T-helper 9 cell (primary cell): ENCODE measurements at places on chromosomes 6 and 20.

GRCh38 chr6:116682334-116682712, 1.3 kb downstream of the KPNA5 start:
- DNase-seq, result no peak

GRCh38 chr6:121158438-121158837, 175.8 kb downstream of the TBC1D32 start:
- no peak for DNase-seq

GRCh38 chr6:3277251-3277650, 18.5 kb downstream of the PSMG4 start:
- no peak for DNase-seq

GRCh38 chr6:123489589-123489988, 147.2 kb downstream of the TRDN start:
- DNase-seq, result no peak

DNA sequence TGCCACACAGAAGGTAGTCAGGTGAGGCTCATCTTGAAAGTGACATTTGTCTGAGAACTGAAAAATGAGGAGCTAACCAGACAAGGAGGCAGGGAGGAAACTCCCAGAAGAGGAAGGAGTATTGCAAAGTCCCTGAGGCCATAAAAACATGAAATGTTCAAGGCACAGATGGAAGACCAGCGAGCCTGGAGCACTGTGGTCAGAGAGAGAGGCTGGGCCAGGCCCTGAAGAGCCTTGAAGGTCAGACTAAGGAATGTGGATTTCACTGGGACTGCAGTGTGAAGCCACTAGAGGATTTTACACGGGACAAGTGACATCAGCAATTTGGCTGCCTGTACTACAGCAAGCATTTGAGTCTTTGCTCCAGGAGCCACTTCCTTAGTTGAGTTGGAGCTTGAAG, 21.1 kb upstream of the TMEM181 start:
- no peak for DNase-seq

DNA sequence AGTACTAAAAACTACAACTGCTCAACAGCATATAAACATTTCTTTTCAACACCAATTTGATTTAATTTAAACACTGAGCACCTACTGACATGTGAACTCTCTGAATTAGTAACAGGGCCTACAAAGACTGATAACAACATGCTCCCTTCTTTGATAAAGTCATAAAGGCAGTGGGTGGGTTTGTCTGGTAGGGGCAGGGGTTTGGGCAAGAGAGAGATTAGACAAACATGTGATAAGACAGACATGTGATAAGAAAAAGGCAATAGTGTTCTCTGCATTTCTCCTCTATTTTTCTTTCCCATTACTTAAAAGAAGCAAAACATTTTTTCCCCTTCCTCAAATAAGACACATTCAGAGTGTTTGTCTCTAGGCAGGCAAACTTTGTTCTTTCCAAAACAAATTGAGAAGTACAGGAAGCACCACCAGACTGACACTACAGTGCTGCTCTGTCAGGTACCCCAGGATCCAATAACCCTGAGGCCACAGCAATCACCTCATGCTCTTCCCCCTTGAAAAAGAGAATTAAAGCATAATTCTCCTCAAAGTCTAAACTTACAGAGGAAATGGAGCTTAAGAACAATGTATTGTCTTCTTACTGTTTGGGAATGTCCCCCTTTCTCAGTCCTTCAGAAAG, 11.9 kb downstream of the C6orf52 start:
- no peak for DNase-seq

DNA sequence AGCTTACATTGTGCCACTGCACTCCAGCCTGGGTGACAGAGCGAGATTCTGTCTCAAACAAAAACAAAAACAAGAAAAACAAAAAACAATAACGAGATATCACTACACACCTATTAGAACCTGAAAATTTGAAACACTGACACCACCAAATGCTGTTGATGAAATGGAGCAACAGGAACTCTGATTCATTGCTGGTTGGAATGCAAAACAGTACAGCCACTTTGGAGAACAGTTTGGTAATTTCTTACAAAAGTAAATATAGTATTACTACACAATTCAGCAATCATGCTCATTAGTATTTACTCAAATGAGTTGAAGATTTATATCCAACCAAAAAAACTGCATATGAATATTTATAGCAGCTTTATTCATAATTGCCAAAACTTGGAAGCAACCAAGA, 135.8 kb upstream of the AKIRIN2 start:
- DNase-seq, result no peak

- DNase-seq, result no peak
Observed at GRCh38 chr20:63268671-63269439, 3.8 kb upstream of the ARFGAP1 start.

- DNase-seq, result no peak
Observed at GRCh38 chr6:36570264-36570663, 23.0 kb upstream of the STK38 start.

GRCh38 chr6:166683477-166683876, 56.4 kb upstream of the RPS6KA2 start:
- DNase-seq, result no peak

DNA sequence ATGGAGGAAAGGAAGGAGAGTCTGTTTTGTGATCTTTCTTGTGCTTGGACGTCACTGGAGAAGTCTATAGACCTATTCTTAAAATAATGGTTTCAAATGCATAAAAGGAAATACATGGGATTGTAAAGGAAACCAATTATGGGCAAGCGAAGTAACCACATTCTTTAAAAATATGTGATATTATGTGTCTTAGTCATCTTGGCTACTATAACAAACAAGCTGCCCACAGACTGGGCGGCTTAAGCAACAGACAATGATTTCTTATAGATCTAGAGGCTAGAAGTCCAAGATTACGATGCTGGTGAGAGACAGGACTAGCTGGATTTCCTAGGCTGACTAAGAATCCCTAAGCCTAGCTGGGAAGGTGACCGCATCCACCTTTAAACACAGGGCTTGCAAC, 49.4 kb upstream of the CD83 start:
- no peak for DNase-seq

- DNase-seq, result no peak
Observed at GRCh38 chr6:42942444-42942843, 13.2 kb downstream of the CNPY3 start.

- no peak for DNase-seq
Observed at GRCh38 chr6:138206862-138207261, 11.4 kb downstream of the PBOV1 start.

- no peak for DNase-seq
Observed at GRCh38 chr6:37547564-37548061, 47.9 kb upstream of the CCDC167 start.

GRCh38 chr6:53189554-53189953, 40.9 kb upstream of the GCM1 start:
- no peak for DNase-seq

- no peak for DNase-seq
Observed at GRCh38 chr6:43910638-43911353, 140.8 kb downstream of the VEGFA start.

DNA sequence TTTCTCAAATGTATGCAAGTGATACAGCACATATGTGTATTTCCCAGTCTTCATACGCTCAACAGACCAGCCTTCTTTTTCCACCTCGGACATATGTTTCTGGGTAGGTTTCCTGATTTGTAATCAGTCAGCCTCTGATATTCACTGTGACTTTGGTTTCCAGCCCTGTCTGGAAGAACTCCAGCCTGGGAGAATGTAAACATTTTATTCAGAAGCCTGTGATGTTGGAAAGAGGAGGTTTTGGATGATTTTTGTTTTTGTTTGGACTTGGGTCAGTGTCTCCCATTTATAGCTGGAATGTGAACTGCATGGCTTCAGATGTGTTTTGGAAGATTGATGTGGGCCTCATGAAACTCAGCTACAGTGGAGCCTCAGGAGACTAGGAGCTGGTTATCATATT, 172.2 kb upstream of the CENPW start:
- no peak for DNase-seq

DNA sequence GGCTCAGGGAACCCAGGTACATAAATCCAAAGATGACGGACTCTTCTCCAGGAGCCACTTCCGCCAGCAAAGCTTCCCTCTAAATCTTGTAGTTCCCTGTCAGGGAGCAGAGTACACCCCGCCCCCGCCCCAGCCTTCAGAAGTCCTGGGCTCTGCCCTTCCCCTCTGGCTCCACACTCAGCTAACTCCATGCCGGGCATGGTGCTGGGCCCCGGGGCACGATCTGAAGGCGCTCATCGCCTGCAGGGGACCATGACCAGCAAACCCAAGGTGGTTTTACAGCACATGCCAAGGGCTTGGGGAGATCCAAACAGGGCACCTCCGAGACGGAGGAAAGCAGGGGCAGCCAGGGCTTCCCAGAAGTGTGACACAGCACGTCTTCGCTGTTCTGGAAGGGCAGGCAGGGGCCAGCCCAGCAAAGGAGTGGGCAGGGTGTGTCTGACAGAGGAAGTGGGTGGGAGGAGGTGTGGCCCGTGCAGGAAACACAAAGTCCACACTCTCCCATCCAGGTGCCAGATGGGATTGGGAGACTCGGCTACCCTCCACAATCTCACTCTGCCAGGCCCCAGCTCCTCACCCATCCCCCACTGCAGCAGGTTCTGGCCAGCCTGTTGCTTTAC, 41.6 kb upstream of the SLC22A2 start:
- no peak for DNase-seq

DNA sequence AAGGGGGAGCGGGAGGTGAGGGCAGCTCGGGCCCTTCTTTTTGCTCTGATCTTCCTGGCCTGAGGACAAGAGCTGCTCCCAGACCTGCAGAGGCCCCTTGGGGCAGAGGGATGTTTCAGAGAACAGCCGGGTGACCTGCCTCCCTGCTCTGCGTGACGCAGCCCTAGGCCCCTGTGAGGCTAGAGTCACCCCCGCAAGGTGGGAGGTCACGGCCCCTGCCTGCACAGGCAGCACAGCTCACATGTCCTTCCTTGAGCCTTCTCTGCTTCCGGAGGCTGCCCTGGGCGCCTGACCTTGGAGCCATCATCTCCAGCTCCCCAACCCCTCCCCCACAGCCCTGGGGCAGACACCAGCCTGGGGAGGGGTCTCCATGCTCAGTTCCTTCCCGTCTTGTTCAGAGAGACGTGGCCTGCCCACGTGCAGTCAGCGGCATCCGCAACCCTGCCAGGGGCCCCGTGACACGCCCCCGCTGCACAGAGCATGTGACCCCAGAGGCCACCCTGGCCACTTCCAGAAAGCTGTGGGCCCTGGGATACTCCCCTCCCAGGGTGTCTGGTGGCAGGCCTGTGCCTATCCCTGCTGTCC, at the start of gene BIRC7:
BIRC7 (plus strand) TSS at position 507 of the 585 bp plus-strand sequence. CDS start 192 bp downstream, outside the sequence.
- no peak for DNase-seq

DNA sequence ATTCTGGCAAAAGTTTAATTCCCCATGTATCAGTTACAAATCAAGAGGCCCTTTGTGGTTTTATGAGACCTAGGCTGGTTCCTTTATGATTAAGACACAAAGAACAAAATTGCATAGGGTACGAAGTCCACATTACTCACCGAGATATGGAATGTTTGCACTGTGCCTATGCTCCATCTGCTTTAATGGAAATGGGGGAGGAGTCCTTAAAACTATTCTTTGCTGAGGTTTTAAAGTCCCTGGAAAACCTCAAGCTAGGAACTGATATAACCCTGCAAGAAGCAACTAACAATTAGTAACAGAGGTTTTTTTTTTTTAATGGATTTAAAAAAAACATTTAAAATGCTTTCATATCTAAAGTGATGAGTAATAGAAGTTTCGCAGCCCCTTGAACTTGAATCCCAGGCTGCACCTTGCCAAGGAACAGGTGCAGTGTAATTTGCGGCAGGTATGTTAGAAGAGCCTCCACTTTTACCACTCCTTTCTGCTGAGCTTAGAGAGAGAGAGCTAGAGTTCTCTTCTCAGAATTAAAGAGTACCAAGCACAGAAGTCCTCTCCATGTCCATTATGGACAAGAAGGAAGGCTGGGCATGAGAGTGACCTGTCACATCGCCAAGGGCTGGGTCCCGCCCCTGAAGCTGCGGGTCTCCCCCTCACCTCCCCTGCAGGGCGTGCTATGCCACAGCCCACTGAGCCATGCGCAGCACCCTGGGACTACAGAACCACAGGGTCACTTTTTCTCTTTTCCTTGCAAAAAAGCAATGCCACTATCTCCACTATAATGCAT, 2.3 kb downstream of the SERPINB1 start:
- no peak for DNase-seq

DNA sequence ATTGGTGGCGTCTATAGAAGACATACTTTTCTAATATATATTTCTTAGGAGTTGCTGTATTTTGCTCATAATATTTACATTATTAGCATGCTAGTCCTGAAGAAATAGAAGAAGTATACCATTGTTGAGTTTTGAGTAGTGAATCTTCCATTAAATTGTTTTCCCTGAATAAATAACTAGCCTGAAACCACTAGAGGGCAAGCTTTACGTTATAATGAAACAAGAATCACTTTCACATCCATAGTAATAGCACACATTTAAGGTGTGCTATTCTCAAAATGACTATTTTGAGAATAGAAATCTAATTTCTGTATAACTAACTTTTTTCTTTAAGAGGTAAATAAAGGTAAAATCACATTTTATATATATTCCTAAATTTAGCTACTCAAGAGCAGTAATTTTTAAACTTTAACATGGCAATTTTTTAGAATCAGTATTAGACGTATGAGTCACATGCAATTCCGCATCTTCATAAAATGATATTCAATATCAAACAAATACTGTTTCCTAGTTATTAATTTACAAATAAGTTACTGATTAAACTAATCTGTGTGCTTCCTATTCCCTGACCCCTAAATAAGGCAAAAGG, 213.2 kb upstream of the MANEA start:
- no peak for DNase-seq
